Activated CD8-positive, alpha-beta T cell treated with anti-CD3 and anti-CD28 coated beads for 36 hours (primary cell): ENCODE measurements at places on chromosomes 13 and 19.
A peak's percentile ranks its signal among the peaks of the same experiment; 100 is the strongest.

DNA sequence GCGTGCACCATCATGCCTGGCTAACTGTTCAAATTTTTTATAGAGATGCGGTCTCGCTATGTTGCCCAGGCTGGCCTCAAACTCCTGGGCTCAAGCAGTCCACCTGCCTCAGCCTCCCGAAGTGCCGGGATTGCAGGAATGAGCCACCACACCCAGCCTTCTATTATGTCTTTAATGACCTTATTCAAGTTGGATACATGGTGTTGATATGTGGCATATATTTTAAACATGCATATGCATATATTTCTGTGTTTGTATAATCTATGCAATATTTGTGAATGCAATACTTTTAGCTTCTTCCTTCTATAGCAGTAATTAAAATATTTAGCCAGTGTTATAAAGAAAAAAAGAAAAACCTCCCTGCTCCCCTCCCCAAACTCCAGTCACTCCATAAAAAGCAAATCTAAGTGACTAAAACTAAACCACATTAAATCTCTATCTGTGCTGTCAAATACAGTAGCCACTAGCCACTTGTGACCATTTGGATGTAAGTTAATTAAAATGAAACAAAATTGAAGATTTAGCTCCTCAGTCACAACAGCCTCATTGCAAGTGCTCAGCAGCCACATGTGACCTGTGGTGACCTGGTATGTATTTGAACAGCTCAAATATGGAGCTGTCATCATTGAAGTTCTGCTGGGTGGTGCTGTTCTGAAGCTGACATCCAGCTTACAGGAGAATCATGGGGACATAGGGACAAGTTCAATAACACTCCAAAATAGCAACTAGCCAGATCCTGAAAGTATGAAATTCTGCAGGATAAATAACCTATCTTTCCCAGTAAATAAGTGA lies 27.4 kb downstream of the FCGBP start:
- no peak for DNase-seq

- DNase-seq = no peak
Observed at GRCh38 chr13:111156421-111156820, 41.3 kb downstream of the ARHGEF7 start.

DNA sequence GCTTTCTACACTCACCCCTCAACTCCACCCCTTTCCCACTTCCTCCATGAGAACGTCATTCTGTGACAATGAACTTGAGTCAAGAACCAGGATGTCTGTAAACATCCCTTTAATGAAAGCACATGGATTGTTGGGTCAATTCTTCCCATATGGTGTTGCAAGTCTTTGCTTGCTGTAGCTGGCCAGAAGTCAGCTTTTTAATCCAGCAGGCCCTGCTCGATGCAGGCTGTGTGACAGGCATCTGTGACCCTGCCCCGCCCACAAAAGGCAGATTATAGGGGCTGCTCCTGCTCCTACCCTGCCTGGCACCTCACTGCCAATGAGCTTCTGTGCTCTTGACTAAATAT lies 78.0 kb downstream of the STARD13 start:
- DNase-seq = no peak

- DNase-seq = no peak
Observed at GRCh38 chr19:3990815-3991117, 5.5 kb upstream of the EEF2 start.

- DNase-seq = no peak
Observed at GRCh38 chr19:415292-415691, 6.3 kb upstream of the C2CD4C start.

DNA sequence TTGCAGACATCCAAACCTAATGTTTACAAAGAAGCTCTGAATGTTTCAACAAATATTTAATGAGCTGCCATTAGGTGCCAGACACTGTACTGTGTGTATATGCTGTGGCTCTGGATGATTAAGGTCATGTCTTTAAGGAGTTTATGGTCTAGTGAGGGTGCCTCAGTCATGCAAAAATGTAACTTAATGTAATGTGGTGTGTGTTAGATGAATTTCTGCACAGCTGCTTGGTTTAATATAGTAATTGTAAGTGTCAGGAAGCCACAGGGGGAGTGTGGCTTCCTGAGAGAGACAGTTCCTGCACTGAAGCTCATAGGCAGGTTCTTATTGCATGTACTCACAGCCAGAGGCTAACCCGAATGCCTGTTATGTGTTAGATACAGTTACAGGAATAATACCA lies 43.3 kb downstream of the SPATA13 start:
- peak; percentile 24 for DNase-seq

DNA sequence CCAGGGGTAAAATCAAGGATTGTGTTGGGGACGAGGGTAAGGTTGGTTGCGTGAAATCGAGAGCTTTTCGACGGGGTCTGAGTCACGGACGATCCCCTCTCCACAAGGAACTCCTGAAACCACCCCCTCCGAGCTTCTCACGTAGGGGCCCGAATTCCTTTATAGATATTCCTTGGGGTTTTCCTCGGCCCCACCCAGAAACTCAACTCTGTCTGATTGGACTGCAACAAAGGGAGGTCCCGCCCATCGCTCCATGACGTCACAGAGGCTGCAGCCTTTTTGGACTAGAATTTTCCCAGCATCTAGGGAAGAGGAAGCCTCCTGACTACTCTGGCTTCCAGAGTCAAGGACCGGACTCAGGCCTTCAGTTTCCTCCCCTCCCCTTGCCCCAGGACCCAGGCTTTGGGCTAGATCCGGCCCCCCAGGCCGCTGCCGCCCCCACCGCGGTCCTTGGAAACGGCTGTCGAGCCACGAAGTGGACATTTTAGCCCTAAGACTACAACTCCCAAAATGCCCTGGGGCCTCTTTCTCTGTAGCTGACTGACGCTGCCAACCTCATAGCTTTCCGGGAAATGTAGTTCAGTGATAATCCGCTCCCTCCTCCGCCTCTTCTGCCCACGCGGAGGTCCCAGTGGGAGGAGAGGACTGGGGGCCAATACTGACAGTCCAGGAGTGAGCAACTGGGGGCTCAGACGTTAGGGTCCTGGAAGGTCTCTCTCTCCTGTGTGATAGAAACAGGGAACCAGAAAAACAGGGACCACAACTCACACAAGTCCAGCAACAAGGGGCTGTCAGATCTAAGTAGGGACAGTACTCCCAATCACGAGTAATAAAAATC lies at the start of gene IZUMO1:
TSS of gene IZUMO1 (minus strand) at position 172 of the 838 bp plus-strand sequence. CDS start 1,050 bp downstream, outside the sequence.
- peak; percentile 77 for DNase-seq

- DNase-seq = no peak
Observed at GRCh38 chr19:15368798-15369593, 10.6 kb downstream of the AKAP8 start.
